ENCODE measurements at places on chromosomes 16 and 17. TPM values are rescaled to one million over a fixed set of nuclear protein-coding genes. Genes with fewer than 3 reads are reported as not detected.

CCL17 gene
- not detected for total RNA-seq

DNA sequence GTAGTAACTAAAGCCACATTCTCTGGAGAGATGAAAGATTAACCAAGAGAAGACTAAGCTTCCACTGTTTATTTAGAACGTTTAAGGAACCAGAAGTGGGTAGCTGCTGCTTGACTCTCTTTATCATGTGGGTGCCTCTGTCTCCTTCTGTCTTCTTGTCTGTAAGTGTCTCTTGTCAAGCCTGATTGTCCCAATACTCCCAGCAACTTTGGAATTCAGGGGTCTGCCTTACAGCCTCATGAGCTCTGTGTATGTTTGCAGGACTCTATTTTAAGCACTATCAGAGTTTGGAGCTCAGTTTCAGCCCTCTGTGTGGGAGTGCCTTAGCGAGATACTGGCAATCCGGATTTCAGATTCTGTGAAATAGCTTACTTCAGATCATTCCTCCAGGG lies 29.3 kb upstream of the SPACA3 start:
- peak; percentile 56 for DNase-seq

TEKT1 gene
- total RNA-seq, result not detected

DNA sequence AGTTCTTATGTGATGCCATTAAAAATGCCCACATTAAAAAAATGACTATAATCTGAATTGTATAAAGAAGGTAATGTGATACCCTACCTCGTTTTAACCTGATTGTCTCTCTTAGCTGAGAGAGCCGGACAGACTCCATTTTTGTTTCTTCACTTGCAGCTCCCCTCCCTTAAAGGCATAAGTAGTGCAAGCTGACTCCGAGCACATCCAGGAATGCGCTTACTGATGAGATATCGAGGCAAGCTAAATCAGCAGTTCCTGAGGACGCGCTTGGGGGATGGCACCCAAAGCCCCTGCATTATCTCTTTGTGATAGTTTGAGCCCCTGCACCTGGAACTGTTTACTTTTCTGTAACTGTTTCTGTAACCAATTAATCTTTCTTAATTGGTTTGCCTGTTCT lies 6.3 kb downstream of the KRT24 start:
- peak; percentile 7 for DNase-seq

GRCh38 chr16:14249291-14250032 lies 178.3 kb downstream of the MRTFB start:
- peak; percentile 53 for DNase-seq

GRCh38 chr17:17034026-17034425 lies 8.2 kb upstream of the MPRIP start:
- no peak for DNase-seq

TPSG1 gene
- total RNA-seq, result not detected

DNA sequence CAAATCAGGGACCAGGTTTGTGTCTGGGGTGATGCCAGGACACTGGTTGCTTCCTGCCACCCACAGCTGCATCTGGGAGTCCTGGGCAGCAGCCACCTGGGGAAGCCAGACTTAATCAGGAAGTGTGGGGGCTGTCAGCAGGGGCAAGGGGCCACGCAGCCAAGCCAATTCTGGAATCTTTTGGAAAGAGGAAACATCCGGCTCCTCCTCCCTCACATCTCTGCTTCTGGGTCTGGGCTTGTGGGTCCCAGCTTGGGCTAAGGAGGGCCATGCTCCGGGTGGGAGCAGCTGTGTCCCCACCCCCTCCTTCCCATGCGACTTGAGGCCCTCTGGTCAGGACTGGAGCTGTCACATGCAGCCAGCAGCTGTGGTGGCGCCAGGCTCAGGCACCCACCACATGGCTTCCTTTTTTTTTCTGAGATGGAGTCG lies 37.0 kb upstream of the CCDC182 start:
- DNase-seq, result no peak

DNA sequence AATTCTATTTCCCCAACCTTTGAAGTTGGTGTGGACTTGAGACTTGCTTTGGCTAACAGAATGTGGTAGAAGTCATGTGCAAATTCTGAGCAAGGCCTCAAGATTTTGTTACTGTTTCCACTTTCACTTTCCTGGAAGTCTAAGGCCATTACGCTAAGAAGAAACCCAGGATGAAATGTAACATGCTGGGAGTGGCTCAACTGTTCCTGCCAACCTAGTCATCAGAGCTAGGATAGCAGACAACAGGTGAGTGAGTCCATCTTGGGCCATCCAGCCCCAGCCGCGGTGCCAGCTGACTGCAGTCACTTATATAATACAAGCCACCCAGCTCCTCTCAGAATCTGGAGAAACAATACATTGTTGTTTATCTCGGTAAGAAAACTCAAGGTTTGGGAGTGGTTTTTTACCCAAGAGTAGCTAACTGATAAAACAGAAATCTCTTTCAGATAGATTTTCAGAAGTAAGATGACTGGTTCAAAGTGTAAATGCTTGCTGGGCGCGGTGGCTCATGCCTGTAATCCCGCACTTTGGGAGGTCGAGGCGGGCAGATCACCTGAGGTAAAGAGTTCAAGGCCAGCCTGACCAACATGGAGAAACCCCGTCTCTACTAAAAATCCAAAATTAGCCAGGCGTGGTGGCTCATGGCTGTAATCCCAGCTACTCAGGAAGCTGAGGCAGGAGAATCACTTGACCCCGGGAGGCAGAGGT lies 10.7 kb upstream of the STX4 start:
- no peak for DNase-seq

LUC7L gene
- 44.1 TPM for total RNA-seq

DNA sequence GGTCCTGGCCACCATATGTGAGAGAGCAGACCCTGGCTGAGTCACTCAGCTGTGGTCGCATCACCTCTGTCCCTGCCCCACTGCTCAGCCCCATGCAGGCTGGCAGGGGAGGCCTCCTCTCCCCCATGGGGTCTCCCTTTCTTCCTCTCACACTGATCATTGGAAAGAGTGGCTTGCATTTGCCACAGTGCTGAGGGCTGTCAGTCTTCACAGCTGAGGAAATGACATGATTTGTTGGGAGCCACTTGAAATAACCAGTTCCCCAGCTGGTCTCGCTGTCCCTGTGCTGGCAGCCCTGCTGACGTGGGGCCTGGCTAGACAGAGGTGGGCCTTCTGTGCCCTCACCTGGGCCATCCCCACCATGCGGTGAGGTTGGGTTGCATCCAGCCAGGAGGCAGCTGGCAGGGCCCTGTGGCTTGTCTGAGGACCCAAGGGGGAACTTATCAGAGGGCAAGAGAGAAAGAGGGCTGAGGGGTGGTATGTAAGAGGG lies 30.1 kb upstream of the MED9 start:
- no peak for DNase-seq

DNA sequence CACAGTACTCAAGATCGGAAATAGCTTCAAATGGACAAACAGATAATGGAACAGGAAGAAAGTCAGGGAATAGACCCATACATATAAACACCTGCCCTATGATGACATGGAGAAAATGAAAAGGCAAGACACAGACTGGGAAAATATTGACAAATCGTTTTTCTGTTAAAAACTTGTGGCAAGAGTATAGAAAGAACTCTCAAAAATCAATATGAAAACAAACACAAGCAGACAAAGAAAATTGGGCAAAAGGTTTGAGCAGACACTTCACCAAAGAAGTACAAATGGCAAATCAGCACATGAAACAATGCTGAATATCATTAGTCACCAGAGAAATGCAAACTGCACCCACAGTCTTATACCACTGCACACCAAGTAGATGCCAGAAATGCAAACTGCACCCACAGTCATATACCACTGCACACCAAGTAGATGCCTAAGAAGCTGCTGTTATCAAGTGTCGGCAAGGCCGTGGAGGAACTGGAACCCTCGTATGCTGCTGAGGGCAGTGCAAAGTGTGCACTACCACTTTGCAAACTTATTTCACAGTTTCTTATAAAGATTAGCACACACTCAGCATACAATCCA lies 123.5 kb upstream of the CHMP6 start:
- DNase-seq, result no peak

DNA sequence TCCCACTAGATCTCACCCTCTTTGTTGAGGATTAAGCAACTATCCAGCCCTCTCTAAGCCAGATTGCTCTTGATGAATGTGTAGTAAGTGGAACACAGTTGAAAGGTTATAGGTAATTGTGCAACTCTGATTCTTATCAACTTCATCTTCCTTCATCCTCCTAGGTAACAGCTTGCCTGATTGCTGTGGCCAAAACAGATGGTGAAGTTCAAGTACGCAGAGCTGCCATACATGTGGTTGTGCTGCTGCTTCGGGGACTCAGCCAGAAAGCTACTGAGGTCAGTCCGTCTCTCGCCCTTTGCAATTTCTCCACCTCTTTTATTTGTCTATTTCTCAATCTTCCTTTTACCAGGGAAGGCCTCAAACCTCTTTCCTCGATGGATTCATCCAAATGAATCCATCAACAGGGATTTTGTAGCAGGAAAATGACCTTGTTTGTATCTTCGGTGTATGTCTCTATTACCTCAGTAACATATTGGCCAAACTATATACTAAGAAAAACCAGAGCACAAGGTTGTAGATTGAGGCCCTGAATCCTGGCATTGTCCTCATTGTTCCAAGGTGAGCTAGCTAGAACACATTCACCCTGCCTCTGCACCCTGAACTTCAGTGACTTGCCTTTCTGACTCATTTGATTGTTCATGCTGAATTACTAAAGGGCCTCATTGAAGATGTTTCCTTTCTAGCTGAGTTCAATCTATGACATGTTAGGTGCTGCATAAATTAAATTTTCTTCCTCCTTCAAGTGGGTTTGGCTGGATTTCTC lies 65.1 kb upstream of the HAS3 start:
- peak; percentile 83 for DNase-seq

DNA sequence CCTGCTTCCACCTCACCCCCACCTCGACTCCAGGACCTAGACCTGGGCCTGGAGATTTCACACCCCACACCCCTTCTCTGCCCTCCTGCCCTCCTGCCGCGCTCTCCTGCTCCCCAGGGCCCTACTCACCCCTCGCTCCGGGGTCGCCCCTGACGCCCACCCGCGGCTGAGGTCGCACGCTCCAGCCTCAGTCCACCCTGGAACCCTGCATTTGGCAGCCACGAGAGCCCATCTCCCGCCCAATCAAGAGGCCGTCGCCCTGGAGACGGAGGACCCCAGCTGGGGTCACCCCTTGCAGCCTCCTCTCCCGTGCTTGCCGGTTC lies 16.1 kb downstream of the TLE7 start:
- no peak for DNase-seq

GRCh38 chr17:78883533-78884131 lies 19.4 kb downstream of the CEP295NL start:
- peak; percentile 98 for DNase-seq

DNA sequence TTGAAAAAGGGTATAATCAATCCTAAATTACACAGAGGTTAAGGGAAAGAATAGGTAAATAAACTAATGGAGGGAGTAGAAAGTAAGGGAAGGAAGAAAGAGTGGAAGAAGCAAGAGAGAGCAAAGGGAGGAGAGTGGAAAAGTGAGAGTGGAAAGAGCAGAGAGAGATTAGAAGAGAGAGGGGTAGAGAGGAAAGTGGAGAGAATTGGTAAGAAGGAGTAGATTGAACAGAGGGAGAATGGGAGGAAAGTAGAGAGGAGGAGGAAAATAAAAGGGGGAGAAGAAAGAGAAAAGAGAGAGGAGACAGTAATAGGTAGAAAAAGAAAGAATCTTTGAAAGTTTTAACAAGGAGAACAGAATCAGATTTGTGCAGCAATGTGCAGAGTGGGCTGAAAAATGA lies 24.9 kb downstream of the TERB1 start:
- DNase-seq, result no peak

DNA sequence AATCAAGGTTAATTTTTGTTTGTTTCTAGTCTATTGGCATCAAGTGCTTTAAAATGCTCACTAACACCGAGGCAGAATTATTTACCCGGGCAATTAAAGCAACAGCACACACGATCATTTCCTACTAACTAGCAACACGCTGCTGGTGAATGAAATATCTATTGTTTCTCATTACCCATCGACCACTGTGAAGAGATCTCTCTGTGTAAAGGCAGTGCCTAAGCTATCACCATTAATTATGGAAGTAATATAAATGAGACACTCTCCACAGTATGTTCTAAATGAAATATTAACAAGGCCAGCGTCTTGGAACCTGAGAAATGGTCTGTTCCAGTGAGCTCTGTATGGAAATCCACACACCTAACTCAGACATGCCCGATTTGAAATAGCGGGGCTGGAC lies 397.6 kb downstream of the MAF start:
- no peak for DNase-seq

OR1A1 gene
- total RNA-seq, result not detected

DNA sequence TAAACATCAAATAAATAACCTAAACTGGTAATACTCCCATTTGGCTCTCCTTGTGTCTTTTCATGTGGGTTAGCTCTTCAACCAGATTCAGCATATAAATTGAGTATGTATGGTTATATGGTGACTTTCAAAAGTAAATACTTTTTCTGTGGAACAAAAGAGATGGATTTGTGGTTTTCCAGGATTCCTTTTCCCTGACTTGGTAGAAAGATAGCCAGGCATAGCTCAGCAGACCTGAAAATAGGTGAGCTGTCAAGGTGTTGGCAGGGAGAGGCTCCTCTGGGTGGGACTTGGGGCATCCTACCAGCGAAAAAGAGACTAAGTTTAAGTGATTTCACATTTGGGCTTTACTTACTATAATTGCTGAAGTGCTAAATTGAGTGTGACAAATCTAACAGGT lies 80.3 kb downstream of the FTO start:
- DNase-seq, result no peak

TPSB2 gene
- total RNA-seq, result not detected

GRCh38 chr16:81752876-81753227 lies 26.2 kb upstream of the PLCG2 start:
- DNase-seq, result no peak

DNA sequence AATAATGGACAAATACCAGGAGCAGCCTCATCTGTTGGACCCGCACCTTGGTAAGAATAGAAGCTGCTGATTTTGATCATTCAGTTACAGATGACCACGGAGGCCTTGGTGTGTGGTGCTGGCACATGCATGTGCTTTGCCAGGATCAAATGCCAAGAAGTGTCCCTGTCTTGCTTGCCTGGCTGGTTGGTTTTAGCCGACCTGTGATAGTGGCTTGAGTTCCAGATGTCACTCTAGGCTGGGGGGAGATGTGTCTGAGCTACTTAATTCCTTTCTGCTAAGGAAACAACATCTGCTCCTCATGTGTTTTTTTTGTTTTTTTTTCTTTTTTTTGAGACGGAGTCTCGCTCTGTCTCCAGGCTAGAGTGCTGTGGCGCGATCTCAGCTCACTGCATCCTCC lies 4.3 kb downstream of the TBCD start:
- no peak for DNase-seq

- DNase-seq, result no peak
Observed at GRCh38 chr17:81656118-81656743, at the start of gene PDE6G. Gene PDE6G, minus strand, starts transcription at chr17:81656542. Its CDS starts 3,237 bp downstream, at chr17:81653305.

CNGB1 gene
- not detected for total RNA-seq

- no peak for DNase-seq
Observed at GRCh38 chr17:72906306-72906705, 186.2 kb downstream of the SLC39A11 start.

DNA sequence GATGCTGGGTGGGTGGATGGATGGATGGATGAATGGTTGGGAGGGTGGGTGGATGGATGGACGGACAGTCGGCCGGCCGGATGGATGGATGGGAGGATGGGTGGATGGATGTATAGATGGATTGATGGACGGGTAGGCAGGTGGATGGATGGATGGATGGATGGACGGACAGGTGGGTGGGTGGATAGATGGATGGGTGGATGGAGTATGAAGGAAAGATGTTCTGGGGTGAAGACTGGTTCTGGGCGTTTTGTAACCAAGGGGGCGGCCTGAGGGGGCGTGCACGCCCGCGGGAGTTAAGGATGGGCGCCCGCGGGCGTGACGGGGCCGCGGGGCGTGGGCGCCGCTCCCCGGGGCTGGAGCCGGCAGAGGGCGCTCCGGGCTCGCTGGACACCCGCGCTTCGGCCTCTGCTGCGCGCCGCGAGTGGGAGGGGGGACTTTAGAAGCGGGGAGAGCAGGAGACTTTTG lies at the start of gene NECAB2:
Gene NECAB2 (plus strand): TSS at position 407 of the 468 bp plus-strand sequence. CDS start 405 bp downstream, outside the sequence.
- peak; percentile 18 for DNase-seq
